ACHN (cell line): ENCODE measurements at places on chromosomes 2 and 18.

- DNase-seq = no peak
Observed at GRCh38 chr2:55707751-55708150, 14.1 kb upstream of the PNPT1 start.

- no peak for DNase-seq
Observed at GRCh38 chr2:32960647-32961403, 14.1 kb downstream of the LTBP1 start.

DNA sequence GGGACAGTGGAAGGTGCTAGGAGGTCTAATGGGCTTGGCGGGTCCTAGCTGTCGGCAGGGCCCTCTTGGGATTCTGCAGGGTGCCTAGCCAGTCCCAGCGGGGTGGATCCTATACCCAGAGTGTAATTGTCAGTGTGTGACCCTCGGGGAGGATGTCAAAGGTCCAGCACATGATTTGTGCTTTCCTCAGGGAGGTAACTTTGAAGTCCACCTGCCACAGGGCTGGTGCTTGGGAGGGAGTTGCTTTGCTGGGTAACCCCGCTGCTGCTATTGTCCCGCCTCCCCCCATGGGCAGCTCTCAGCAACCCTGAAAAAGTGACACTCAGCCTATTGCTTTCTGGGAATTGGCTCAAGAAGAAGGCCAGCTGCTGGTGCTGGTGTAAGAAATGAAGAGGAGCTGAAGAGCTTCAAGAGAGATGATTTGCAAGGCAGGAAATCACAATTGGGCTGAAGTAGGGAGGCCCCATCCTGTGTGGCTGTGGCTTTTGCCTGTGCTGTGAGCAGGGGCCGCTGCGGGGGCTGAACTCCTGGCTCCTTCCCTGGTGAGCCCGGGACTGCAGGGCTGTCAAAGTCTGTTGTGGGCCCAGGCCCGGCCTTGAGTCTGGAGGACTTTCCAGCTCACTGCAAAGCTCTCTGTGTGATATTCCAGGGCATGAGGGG lies 36.4 kb downstream of the EMILIN2 start:
- DNase-seq = no peak

- no peak for DNase-seq
Observed at GRCh38 chr2:181252262-181253148, 204.7 kb upstream of the ITGA4 start.

DNA sequence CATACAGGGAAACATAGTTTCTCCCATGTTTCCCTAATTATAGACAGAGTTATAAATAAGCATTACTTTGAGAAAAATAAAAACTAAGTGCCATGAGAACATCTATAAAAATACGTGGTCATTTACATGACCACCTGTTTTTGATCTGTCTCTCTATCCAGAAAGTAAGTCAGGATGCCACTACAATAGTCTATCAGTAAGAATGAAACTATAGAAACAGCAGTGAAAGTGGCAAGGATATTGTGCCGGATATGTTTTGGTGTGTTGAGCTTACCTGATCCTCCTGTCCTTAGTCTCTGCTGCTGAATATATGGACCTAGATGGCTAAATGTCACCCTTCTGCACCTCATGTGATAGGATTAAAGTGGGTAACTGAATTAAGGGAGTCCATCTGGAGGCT lies 512.4 kb downstream of the LRP1B start:
- no peak for DNase-seq

- no peak for DNase-seq
Observed at GRCh38 chr2:149473521-149473920, 114.1 kb downstream of the MMADHC start.

- no peak for DNase-seq
Observed at GRCh38 chr2:203612246-203612645, 77.1 kb upstream of the RAPH1 start.

GRCh38 chr18:76613053-76613754 lies 118.2 kb upstream of the ZNF516 start:
- no peak for DNase-seq

DNA sequence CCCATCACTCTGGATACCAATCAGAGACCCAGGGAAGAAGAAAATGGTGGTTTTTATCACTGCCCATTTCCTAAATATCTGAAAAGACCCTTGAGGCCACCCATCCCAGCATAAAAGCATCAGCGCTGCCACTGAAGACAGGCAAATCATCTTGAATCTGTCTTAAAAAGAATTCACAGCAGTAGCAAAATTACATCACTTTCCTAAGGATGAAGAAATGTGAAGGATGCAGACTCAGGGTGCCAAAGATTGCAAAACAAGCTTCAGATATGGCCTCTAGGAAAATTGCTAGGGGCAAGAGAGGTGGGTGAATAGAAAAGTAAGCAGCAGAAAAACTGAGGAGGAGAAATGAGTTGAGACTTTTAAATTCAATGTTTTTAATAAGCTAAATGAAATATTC lies 70.0 kb downstream of the SLC25A12 start:
- no peak for DNase-seq

- no peak for DNase-seq
Observed at GRCh38 chr18:7273301-7273921, 42.5 kb downstream of the LRRC30 start.
